NCI-H748 treated with DMSO at 0.1 percent for 48 hours (cell line): ENCODE measurements at places on chromosomes 12 and 14.

DNA sequence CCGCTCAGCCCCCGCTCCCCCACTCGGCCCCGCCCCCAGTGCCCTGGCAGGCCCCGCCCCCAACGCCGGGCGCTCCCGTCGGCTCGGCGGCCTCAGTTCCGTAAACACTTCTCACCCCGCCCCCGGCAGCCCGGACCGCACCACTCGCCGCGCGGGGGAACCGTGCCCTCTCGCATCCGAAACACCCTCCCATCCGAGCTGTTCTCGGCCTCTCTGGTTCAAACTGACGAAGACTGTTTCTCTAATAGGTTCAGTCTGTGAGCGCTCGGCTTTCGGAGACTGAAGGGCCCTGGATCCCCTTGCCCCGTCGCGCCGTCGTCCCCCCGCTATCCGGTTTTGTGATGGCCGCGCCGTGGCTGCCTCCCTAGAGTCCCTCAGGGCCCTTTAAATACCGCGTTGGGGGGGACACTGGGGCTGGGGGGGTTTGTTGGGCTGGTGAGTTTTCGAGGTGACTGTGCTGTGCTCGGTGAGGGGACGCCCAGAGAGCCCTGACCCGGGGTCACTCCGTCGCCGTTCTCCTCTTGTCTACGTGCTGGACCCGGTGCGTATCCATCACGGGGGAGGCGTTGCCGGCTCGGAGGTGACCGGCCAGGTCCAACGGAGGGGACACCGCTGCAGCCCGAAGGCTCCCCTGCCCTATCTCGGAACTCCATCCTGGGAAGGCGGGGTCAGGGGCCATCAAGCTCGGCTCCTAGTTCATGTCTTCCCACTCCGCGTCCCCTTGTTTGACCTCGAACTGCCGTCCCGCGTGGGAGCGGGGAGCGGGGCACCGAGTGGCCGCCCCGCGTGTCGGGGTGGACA lies at the start of gene TCP11L2:
Gene TCP11L2 (plus strand): TSS at position 333 of the 801 bp plus-strand sequence. CDS start 8,343 bp downstream, outside the sequence.
- DNase-seq: peak; percentile 50

- DNase-seq: no peak
These were observed 10.9 kb upstream of the AMN start for GRCh38 chr14:102911541-102911951.

GRCh38 chr14:38549564-38549963 lies 293.7 kb upstream of the CLEC14A start:
- no peak for DNase-seq

DNA sequence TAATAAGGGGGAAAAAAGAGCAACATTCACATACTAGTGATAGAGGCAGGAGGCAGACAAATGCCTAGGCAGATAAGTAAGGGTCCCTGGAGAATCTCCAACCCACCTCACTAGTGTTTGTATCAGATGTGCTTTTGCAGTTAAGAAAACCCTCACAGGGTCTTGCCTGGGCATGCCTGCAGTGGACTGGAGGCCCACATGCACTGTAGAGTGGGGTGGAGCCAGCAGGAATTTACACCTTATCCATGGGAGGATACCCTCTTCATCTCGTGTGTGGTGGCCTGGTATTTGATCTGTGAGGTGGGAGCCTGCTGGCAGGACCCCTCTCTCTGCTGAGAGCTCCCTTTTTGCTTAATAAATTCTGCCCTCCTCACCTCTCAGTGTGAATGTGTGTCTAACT lies 238.0 kb upstream of the SLC16A7 start:
- no peak for DNase-seq

DNA sequence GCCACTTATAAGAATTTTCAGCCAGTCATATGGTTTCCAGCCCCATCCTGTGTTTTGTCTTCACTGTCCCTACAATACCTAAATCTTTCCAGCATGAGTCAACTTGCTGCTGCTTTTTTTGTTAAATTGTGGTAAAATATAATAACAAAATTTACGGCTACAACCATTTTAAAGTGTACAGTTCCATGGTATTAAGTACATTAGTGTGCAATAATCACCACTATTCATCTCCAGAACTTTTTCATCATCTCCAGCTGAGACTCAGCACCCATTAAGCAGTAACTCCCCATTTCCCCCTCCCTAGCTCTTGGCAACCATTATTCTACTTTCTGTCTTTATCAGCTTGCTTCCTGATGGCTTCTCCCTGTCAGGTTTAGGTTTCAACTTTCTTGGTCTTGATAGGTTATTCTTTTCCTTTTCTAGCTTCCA lies 39.1 kb downstream of the FRS2 start:
- no peak for DNase-seq

DNA sequence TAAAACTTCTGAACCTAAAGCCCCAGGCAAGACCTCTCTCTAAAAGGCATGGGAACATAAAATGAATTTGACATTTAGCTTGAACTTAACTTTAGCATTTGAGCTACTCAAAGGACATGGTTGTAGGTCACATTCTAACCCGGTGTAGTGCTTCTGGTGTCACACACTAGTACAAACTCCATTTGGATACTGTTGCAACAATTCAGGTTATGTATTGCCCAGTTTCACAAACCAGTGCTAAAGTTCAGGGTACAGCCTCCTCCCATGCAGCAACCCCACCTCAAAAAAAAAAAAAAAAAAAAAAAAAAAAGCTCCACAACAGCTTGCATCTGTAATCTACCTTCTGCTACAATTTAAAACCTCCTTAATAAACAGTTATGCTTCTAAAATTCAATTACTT lies 7.8 kb downstream of the PPTC7 start:
- no peak for DNase-seq

- DNase-seq: no peak
These were observed 85.7 kb downstream of the AKAP6 start for GRCh38 chr14:32414808-32415255.

GRCh38 chr12:115466076-115466475 lies 782.1 kb upstream of the TBX3 start:
- DNase-seq: no peak

DNA sequence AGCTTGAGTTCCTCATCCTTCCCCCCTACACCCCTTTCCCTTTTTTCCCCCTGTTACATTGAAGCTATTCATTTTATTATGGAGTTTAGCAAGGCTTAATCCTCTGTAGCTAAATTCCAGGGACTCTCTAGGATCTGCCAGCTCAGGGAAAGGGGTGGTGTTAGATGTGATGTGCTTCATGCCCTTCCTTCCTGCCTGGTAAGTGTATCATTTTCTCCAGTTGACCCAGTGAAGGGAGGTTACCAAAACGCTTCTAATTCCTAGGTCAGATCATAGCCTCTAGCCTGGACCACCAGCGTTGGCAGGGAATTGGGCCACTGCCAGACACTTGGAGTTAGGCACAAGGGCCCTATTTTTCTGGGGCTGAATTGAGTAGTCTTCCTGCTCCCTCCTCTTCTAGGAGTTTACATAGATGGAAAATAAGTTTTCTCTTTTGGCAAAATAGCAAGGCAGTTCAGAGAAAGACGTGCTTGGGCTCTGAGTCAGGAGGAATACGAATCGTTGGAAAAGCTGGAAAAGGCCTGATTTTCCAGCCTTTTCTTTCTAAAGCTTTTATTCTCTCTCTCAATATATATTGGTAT lies 88.3 kb downstream of the NPAS3 start:
- no peak for DNase-seq

DNA sequence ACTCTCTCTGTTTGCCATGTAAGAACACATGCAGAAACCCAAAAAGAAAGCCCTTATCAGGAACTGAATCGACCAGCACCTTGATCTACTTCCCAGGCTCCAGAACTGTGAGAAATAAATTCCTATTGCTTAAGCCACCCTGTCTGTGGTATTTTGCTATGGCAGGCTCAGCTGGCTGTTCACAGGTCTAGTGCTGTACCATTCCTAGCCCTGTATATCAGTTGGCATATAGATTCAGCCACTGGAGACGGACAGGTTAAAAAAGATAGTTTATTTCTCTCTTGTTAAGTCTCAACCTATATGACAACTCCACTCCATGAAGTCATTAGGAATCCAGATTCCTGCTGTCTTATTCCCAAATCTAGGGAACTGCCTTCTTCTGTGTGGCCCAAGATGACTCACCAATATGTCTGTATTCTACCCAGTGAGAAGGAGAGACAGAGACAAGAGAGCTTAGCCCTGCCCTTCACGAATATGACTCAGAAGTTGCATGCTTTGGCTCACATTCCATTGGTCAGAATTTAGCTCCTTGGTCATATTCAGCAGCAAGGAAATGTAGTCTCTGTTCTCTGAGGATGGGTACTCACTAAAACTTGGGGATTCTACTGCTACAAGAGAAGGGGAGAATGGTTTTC lies 57.0 kb downstream of the PLEKHG7 start:
- no peak for DNase-seq

GRCh38 chr12:90199006-90199405 lies 490.4 kb upstream of the ATP2B1 start:
- DNase-seq: peak; percentile 18

DNA sequence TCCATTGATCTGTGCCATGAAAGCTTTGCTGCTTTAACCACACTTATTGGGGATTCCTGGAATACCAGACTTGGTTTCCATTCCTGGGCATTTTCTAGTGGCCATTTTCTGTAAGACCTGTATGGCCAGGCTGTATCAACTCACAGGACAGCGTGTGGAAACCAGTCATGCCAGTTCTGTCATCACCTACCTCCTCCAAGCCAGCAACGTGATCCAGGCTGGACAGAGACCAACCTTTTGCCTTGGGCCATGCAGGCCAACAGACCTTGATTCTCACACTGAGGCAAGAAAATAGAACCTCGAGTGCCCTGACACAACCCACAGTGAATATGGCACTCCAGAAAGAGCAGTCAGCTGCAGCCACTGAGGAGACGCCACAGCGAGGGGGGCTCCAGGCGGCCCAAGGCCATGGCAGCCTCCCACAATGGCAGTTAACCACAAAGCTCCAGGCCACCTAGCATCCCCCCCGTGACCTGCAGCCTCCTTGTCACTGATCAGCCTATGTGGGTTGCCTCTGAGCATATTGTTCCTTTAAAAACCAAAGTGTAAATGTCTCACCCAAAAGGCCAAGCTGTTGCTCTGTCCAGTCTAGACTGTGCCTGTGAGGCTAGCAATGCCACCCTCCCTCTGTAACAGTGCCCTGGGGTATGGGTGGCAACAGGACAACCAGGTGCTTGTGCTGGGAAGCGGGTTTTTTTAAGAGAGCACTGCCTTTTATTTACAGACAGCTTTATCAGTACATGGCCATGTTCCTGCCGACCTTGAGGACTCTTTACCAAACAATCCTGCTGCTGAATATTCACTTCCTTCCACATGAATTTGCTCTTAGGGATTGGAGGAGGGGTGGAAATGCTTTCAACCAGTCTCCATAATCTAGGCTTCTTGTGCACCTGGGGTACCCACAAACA lies 168.7 kb upstream of the HIF1A start:
- DNase-seq: no peak

DNA sequence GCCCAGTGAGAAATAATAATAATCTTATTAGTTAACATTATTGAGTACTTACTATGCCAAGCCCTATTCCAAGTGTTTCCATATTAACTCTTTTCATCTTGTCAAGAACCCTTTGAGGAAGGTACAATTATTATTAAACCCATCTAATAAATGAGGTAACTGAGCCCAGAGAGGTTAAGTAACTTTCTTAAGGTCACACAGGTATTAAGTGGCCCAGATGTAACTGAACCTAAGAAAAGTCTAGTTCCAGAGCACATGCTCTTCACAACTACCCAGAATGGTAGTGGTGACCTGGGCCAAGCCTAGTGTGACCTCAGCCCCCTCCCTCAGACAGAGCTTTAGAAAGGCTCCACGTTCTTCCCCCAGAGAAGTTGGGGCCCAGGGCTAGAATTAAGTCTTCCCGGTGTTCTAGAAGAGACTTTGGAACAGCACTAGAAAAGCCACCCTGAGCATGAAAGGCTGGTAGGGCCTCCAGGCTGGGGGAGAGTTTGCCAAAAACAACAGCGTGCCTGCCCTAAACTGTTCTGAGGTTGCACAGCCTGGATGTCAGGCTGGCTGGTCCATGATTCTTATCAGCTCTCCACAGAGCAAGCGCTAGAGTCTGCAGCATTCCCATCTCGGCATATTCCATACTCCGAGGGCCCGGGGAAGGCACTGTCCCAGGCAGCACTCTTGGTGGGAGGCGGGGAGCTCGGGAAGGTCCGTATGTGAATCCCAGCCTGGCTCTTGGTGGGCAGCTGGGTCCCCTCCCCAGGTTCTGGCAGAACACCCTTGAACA lies 41.3 kb upstream of the CTDSP2 start:
- DNase-seq: no peak

DNA sequence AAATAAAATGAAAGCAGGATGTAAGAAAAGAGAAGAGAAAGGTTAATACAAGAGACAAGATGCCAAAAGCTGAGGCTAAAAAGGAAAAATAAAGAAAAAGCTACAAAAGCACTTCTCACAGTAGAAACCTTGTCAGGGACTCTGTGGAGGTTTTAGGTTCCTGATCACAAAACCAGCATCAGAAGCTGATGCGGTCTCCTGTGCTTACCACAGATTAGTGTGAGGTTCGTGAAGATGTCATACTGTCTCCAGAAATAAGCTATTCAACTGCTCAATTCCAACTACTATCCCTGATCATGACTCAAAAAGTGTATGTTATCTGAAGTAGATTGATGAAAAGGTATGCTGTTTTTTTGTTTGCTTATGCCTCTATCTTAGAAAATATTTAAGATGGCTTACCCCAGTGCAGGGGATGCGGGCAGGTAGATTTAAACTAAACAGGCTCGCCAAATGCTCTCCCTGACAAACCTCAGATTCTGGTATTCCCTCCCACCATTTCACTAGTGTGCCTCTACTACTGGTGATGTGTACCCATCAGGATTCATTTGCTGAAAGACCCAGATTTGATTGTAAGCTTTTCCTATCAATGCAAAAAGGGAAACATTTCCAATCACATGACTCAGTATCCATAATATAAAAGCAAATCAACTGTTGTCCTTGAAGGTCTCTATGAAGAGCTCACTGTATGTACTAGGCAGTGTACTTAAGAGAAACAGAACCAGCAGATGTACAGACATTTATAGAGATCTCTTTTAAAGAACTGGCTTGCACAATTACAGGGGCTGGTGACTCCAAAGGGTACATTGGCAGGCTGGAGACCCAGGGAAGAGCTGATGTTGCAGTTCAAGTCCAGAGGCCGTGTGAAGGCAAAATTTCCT lies 169.5 kb upstream of the FOXN3 start:
- DNase-seq: no peak

- no peak for DNase-seq
These were observed 237.2 kb downstream of the SLC15A4 start for GRCh38 chr12:128586451-128587029.

GRCh38 chr12:14927267-14927666 lies 11.1 kb downstream of the ERP27 start:
- DNase-seq: no peak

DNA sequence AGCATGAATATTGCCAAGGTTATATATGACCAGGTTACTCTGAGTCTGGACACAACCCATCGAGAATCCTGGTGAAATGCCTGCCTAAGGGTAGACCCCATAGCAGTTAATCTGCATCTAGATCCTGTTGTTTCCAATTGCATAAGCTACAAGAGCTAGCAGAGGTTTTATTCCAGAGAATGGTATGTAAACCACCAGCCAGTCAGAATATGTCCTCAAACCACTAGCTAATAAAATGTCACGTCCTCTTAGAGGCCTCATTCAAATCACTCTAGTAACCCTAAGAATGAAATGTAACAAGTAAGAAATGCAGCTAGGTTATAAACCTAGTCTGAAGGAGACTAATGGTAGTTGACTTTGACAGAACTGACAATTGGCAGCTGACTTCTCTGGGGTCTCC lies 9.0 kb upstream of the YLPM1 start:
- DNase-seq: no peak
